ENCODE measurements at places on chromosomes 5 and 9. TPM values are rescaled to one million over a fixed set of nuclear protein-coding genes. Genes with fewer than 3 reads are reported as not detected.

The EIF4E1B gene
- total RNA-seq = not detected

The PCDHB14 gene
- 1.7 TPM for total RNA-seq

The SLC36A3 gene
- total RNA-seq = not detected

The FAXDC2 gene
- total RNA-seq = 0.34 TPM

The HRCT1 gene
- total RNA-seq = 0.34 TPM

The ZFP2 gene
- 1.0 TPM for total RNA-seq

The SH2D3C gene
- 0.07 TPM for total RNA-seq

The CDC20B gene
- under 0.01 TPM for total RNA-seq

The RETREG1 gene
- 1.0 TPM for total RNA-seq

The SEMA5A gene
- 1.8 TPM for total RNA-seq

The RNF130 gene
- 30.1 TPM for total RNA-seq

The ORM2 gene
- not detected for total RNA-seq

The WHRN gene
- total RNA-seq = 1.4 TPM

The PLPP7 gene
- total RNA-seq = not detected

The GMCL2 gene
- total RNA-seq = not detected

The ADRA1B gene
- total RNA-seq = not detected

The NR6A1 gene
- 5.2 TPM for total RNA-seq

The SCGB3A2 gene
- not detected for total RNA-seq

The SV2C gene
- total RNA-seq = under 0.01 TPM

The CNTNAP3 gene
- 7.2 TPM for total RNA-seq

The BHMT2 gene
- total RNA-seq = not detected

The PPP3R2 gene
- total RNA-seq = not detected

The PCDHB7 gene
- total RNA-seq = not detected

The STX17 gene
- 31.3 TPM for total RNA-seq

The PLAC8L1 gene
- not detected for total RNA-seq

Measured in nasal cavity respiratory epithelium epithelial cell of viscerocranial mucosa (primary cell).